Hepatocyte (in vitro differentiated cells): ENCODE measurements at places on chromosomes 13 and 19. TPM values are rescaled to one million over a fixed set of nuclear protein-coding genes. Genes with fewer than 3 reads are reported as not detected.

- DNase-seq: no peak
Observed at GRCh38 chr19:29115181-29115580, 97.8 kb downstream of the UQCRFS1 start.

DNA sequence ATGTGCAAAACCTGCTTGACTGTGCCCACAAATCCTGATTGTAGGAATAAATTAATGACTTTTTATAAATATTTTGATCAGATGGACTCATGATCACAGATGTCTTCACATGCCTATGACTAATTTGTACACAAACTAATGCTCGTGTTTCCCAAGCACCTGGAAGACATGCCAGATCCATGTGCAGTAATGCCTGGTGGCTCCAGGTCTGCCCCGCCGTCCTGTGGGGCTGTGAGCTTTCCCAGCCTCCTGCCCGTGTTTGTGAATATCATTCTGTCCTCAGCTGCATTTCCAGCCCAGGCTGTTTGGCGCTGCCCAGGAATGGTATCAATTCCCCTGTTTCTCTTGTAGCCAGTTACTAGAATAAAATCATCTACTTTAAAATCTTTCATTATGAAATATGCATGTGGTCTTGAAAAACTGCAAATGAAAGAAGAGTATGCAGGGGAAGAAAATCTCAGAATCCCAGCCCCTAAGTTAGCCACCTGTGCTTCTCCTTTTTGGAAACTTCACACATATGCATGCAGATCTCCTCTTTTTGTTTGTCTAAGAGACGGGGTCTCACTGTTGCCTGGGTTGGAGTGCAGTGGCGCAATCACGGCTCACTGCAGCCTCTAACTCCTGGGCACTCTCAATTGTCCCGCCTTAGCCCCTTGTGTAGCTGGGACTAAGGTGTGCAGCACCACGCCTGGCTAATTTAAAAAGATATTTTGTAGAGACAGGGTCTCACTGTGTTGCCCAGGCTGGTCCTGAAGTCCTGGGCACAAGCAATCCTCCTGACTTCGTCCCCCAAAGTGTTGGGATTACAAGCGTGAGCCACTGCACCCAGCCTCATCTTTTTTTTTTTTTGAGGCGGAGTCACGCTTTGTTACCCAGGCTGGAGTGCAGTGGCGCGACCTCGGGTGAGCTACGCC is 6.2 kb downstream of the RPL28 start:
- DNase-seq: no peak

GRCh38 chr19:15501596-15501995 is 6.7 kb upstream of the CYP4F22 start:
- no peak for DNase-seq

DNA sequence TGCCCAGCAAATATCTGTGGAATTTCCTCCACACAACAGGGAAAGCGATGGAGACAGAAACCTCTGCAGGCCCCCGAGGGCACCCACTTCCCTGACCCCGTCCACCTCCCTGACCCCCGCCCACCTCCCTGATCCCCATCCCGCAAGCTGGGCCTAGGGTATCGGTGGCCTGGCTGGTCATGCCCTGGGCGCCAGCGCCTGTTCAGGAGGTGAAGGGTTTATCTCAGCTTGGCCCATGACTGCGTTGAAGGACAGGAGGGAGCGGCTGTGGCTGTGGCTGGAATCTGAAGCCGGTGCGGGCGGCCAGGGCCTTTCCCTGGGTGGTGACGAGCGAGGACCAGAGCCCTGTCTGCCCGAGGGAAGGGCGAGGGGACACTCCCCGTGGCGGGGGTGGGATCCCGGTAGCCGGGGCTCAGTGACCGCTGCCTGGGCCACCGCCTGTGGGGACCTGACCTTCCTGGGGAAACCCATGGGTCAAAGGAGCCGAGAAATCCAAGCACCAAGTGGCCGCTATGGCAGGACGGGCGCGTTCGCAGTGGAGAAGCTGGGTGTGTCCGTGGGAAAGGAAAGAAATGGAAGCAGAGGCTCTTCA is 20.7 kb downstream of the GAS6 start:
- DNase-seq: no peak

RFPL4A gene
- polyA plus RNA-seq: not detected in 2 replicates
